ENCODE measurements at places on chromosomes 4 and X.

DNA sequence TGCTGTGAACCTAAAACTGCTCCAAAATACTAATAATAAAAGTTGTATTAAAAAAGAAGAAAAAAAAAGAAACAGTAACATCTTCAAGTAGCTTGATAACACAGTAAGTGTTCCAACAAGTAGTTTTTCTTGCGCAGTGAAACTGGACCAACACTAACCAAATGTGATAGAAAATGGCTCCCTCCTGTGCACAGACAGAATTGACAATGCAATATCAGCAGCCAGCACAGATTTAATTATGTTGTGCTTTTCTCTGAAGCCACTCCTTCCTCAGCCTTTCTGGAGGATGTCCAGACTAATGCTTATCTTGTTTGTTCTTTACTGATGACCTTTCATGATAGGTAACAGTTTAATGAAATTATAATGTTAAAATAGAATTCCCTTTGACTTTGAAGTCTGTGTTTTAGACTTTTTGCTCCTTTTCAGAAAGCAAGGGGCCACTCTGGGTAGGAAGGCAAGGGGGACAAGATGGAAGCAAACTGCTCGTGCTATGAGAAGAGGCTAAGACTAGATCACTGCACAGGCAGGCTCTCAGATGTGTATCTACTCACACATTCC lies 147.1 kb upstream of the RPL34 start:
- DNase-seq, result peak; percentile 12

GRCh38 chr4:68076194-68076593 lies 53.5 kb downstream of the TMPRSS11F start:
- no peak for DNase-seq

- DNase-seq, result peak; percentile 1
Measured at GRCh38 chrX:132786217-132786616, 172.2 kb downstream of the HS6ST2 start.

DNA sequence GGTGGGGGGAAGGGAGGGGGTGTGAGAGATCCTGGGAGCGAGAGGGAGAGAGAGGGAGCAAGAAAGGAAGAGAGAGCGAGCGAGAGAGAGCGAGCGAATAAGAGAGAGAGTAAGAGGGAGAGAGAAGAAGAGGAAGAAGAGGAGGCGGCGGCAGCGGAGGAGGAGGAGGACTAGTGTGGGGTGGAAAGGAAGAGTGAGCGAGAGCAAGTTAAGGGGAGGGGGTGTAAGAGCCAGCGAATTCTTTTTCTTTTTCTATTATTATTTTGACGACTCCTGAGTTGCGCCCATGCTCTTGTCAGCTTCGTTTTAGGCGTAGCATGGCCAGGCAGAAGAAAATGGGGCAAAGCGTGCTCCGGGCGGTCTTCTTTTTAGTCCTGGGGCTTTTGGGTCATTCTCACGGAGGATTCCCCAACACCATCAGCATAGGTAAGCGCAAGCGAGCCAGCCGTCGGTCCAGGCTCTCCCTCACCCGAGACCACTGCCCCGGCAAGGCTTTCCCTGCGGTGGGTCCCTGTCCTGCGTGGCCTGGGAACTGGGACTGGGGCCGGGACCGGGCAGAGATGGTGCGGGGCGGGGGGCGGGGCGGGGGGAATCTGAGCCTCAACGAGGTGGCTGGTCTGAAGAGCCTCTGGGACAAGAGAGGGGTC lies at the start of gene GRIA3:
Gene GRIA3, plus strand, starts transcription at position 60 of the 647 bp plus-strand sequence. Its CDS starts 258 bp downstream, at position 318.
- peak; percentile 31 for DNase-seq

GRCh38 chr4:75989846-75990528 lies 758 bp downstream of the SDAD1 start:
- DNase-seq, result peak; percentile 55

DNA sequence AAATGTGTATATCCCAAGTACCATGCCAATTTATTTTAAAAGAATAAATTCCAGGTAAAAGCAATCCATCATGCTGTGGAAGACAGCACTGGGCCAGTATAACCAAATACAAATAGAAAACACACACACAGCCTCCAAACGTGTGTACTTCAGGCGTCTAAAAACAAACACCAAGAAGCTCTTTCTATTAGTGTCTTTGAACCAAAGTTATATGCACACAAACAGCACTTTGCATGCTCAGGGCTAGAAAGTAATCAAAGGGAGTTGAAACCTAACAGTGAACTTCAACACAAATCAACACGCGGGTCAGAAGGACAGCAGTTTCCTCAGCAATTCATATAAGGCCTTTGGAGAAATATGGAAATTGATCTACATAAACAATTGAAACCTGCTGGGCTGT lies 15.4 kb downstream of the GASK1B start:
- DNase-seq, result no peak

DNA sequence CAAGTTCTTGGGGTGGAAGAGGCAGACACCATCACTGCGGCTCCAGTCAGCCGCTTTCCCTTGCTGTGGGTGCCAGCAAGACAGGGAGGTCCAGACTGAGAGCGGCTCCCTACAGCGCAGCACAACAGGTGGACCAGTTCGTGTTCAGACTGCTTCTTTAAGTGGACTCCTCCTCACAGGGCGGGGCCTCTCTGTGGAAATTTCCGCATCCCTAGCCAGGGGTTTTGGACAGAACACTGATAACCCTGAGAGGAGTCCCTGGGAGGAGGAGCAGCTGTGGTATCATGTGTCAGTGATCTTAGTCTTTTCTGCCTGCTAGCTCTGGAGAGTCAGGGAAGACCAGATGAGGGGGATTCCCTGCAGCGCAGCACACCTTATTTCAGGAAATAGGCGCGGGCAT lies 48.5 kb downstream of the MAGEC2 start:
- no peak for DNase-seq

GRCh38 chrX:120235284-120235683 lies 15.3 kb upstream of the ZBTB33 start:
- no peak for DNase-seq

DNA sequence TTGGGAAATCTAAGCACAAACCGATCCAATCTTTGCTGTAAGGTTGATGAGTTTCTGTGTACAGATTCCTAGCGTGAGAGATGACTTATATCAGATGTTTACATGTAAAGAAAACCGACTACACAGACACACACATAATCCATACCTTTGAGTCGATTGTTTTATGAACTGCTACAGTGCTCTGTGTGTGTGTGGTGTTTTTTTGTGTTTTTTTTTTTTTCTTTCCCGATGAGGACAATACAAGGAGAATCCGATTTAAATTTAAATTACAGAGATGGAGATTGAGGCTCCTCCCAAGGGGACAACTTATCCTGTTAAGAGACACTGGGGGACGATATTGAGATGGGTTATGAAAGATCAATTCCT lies 461 bp upstream of the SLC9A6 start:
- DNase-seq, result no peak

- no peak for DNase-seq
Measured at GRCh38 chr4:75530556-75531322, 16.5 kb downstream of the THAP6 start.

GRCh38 chrX:119502727-119503483 lies 34.7 kb downstream of the SLC25A5 start:
- peak; percentile 60 for DNase-seq

DNA sequence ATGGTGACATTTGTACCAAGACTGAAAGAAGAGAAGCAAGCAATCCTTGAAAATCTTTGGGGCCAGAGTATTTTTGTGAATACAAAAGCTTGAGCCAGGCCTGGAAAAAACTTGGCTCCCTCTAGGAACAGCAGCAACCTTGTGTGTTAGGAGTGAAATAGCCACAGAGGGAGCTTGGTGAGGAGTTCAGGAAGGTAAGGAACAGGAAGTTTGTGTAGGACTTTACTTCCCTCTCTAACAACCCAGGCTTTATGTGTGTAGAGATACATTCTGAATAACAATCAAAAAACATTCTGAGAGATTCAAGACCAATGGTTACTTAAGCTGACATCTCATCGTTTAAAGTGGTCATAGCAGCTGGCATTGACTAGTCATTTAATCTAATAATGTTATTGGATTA lies 668.5 kb downstream of the PCDH18 start:
- DNase-seq, result peak; percentile 3

GRCh38 chr4:174053895-174054294 lies 229.6 kb downstream of the FBXO8 start:
- DNase-seq, result no peak

GRCh38 chr4:59553063-59553720 lies 1646.9 kb upstream of the ADGRL3 start:
- peak; percentile 14 for DNase-seq

DNA sequence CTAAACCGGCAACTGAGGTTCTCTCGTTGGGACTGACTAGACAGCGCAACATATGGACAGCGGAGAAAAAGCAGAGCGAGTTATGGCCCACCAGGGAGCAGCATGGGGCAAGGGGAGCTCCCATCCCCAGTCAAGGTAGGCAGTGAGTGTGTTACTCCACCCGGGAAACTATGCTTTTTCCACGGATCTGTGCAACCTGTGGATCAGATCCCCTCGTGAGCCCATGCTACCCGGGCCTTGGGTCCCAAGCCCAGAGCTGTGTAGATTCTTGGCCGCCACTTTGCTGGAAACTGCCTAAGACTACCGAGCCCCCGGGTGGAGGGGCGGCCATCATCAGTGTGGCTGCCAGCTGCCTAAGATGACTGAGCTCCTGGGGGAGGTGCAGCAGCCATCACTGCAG lies 140.9 kb downstream of the PAPSS1 start:
- no peak for DNase-seq

- DNase-seq, result no peak
Measured at GRCh38 chr4:80576796-80577195, 241.3 kb downstream of the CFAP299 start.

GRCh38 chrX:40863671-40864070 lies 128.3 kb upstream of the MED14 start:
- DNase-seq, result no peak

- no peak for DNase-seq
Measured at GRCh38 chrX:140526171-140526570, 21.3 kb upstream of the SOX3 start.

DNA sequence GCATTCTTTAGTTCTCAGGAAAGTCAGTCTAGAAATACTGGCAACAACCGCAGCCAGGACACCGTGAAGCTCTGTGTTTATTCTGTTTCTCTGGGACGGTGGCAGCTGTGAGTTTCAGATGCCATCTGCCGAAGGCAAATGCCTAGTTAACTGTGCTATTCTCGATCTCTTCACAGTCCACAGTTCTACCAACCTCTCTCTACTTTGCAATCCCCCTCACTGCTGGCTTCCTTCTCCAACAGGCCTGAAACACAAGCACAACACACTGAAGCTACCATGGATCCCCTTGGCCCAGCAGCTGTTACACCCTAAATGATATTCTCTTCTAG lies 118.8 kb downstream of the ZNF827 start:
- DNase-seq, result no peak

- DNase-seq, result no peak
Measured at GRCh38 chr4:126213996-126214395, 899.2 kb downstream of the FAT4 start.

GRCh38 chr4:140719686-140720085 lies 36.5 kb downstream of the TBC1D9 start:
- no peak for DNase-seq

DNA sequence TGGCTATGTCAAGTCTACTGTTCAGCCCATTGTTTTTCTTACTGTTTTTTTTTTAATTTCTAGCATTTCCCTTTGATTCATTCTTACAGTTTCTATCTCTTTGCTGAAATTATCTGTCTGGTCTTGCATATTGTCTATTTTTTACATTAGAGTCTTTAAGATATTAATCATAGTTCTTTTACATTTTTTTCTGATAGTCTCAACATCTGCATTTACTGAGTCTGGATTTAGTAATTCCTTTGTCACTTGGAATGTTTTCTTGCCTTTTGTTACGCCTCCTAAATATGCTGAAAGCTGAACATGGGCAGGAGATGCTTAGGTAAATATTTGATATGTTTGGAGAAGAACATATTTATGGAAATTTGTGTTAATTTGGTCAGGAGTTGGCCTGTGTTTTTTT lies 10.4 kb downstream of the JADE3 start:
- no peak for DNase-seq

Measured in fibroblast of mammary gland (primary cell).